ENCODE measurements at places on chromosomes 11 and 22.

DNA sequence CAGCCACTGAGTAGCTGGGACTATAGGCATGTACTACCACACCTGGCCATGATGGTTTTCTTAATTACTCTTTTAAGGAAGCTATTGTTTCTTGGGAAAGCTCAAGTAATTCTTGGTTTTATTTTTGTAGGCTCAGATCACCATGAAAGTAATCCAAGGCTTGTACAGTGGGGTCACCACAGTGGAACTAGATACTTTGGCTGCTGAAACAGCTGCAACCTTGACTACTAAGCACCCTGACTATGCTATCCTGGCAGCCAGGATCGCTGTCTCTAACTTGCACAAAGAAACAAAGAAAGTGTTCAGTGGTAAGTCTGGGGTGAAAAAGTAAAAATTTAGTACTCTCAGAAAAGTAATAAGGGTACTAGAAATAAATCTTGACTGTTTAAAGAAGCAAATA, 11.3 kb downstream of the RRM1 start:
- DNase-seq: no peak

- no peak for DNase-seq
Measured at GRCh38 chr22:46062232-46062615, 85.3 kb upstream of the WNT7B start.

DNA sequence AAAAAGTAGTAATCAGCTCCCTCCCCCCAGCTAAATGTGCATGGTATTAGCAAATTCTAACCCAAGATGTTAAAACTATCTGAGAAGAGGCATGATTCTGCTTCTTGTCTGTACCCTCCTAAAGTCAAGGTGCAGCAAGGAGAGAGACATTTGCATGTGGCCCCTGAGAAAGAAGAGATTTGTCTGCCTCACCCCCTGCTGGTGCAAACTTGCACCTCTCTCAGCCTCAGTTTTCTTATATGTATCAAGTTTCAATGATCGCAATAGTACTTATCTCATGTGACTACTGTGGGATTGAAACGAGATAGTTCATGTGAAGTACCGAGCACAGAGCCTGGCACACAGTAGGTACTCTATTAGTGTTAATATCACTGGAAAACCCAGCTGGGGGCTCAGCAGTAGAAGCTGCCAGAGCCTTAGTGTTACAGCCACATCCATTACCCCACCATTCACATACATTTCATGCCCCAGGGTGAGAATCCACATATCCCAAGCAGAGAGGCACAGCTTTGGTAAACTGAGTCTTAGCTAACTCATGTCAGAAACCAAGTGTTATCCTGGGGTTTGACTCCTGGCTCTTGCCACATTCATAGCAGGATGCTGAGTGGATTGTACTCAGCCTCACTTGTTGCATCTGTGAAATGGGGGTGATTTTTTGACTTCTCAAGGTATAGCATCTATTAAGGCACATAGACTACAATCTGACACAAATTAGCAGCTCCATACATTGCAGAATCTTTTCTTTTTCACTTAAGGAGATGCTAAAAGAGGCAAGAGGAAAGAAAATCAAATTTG, 24.9 kb downstream of the CD44 start:
- no peak for DNase-seq

DNA sequence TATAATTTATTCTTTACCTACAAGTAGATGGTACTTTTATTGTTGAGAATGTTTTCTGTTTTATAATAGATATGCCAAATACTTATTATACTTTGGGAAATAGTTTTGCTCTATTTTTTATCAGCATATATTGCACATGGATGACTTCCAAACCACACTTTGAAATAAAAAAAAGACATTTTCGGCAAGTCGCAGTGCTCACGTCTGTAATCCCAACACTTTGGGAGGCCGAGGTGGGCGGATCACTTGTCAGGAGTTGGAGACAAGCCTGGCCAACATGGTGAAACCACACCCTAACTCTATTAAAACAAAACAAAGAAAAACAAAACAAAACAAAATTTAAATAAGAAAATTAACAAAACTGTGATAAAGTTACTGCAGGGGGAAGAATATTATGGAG, 983.9 kb upstream of the CNTN5 start:
- no peak for DNase-seq

DNA sequence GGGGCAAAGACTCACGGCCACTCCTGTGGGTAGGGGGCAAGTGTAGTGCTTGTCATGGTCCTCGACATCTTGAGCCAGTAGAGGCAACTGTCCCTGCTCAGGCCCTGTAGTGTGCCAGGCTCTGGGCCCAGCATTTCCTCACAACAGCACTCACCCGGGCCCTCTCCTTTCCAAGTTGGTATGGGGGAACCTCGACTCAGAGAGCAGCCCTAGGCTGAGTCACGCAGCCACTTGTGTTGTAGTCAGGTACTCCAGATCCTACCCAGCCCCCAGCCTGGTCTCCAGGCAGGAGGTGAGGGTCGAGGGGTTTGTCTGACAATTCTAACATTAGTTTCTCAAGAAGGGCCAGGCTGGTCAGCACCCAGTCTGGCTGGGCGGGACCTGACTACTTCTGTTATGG, 4.1 kb downstream of the RELT start:
- no peak for DNase-seq

DNA sequence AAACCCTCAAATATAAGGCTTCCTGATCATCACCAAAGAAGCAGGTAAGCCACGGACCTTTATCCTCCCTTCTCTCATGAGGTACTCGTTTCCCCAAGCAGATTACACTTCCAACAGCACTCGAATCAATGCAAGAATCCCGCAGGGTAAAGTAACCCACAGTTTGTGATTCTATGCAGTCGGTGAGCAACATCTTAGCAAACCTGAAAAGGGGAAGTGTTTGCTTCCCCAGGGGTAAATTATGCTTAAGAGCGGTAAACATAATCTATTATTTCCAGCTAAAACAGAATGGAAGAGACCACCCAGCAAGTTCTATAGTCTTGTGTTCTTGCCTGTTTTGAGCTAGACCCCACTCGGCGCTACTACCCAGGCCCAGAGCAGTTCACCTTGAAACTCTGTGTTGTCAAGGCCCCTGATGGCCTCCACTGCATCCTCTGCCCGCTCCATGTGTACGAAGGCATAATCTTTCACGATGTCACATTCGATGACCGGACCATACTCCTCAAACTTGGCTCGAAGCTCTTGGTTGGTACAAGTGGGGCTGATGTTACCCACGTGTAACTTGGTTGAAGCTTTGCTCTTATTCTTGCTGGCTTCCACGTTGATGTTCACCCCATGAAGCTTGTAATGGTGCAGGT, 1.3 kb downstream of the RBM4B start:
- DNase-seq: no peak

DNA sequence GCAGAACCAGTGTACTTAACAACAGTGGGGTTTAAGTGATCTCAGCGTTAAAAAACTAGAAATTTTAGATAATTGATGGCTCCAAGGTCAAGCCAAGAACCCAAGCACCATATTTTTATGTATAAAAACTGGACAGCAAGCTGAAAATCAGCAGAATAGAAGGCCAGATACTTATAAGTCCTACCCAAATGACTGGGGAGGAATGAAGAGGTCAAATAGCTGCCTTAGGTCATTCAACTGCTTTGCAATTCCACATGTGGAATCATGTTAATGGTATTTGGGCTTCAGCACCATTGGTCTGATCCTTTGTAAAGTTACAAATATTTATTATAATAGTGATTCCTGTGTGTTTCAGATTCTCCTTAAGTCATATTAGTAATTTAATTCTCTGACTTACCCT, 108.4 kb downstream of the FAT3 start:
- DNase-seq: no peak

- DNase-seq: no peak
Measured at GRCh38 chr11:375065-376025, 6.0 kb downstream of the B4GALNT4 start.

DNA sequence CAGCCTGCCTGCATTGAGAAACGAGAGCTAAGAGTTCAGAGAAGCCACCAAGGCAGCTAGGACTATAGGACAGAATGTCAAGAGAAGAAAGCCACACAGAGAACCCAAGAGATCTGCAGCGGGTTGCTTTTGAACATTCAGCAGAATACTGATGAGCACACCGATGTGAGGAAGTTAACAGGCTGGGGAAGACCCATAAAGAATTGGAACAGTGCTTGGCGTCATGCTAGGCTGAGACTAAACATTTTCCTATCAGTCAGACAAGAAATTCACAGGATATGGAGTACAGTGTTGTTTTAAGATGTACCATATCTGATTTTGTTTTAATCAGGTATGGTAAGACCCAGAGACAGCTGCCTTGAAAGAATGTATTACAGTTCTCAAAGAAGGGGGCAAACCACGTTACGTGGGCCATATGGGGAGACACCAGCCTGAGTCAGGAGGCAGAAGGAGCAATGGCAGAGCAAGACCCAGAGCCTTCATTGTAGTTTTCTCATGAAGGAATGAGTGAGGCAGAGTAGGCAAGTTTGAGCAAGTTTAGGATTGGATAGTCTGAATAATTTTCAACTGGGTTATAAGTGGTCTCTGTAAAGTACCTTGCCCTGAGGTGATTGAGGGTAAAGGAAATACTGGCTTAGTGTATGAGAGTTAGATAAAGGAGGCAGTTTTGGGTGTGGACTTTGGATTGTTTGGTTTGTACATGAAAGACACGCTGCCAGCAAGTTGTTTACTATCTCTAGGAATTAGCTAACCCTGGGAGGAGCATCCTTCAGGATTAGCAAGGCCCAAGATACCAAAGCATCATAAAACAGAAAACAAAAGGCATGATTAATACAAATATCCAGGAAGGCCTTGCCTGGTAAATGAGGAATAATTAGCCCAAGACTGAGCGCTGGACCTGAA, 14.3 kb downstream of the LRRC75B start:
- DNase-seq: no peak

- no peak for DNase-seq
Measured at GRCh38 chr11:128693416-128693712, 508 bp upstream of the FLI1 start.

DNA sequence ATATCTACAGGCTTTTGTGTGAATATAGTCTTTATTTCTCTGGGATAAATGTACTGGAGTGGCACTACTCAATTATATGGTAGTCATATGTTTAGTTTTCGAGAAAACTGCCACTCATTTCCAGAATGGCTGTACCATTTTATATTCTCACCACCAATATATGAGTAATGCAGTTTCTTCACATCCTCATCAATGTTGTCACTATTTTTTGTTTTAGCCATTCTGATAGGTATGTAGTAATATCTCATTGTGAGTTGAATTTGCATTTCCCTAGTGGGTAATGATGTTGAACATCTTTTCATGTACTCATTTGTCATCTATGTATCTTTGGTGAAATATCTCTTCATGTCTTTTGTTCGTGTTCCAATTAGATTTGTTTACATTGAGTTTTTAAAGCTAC, 18.0 kb downstream of the ACRV1 start:
- DNase-seq: no peak

- DNase-seq: no peak
Measured at GRCh38 chr11:56473252-56473651, at the start of gene OR5M3. TSS of gene OR5M3 (minus strand) at chr11:56473352. CDS start at chr11:56470497, 2,855 bp downstream.

DNA sequence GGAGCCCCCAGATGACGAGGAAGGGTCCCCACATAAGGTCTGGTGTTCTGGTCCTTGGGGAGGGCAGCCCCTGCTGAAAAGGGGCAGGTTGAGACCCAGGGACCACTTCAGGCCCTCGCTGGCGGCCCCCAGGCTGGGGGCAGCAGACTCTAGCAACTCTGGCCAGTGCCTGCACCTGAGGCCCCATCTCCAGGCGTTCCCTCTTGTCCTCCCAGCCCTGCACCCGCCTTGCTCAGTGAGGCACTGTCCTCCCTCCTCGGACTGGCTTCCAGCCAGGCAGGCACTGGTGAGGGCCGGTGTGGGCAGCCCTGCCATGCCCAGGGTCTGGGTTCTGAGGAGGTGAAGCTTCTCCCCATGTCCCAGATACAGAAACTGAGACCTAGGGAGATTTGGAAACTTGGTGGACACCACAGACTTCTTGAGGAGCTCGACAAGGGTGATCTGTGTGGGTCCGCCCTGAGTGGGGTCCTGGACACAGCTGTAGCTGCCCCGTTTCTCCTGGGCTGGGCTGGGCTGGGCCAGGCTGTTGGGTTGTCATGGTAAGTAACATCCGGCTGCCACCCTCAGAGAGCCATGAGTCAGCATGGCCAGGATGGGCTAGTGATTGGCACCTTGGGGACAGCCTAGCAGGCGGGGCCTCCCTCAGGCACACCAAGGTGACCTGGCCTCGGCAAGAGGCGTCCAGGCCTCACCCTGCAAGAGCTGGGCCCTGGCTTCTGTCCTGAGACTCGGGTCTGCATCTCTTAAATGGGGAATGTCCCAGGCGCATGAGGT, 11.1 kb upstream of the PHLDA2 start:
- DNase-seq: peak; percentile 70

DNA sequence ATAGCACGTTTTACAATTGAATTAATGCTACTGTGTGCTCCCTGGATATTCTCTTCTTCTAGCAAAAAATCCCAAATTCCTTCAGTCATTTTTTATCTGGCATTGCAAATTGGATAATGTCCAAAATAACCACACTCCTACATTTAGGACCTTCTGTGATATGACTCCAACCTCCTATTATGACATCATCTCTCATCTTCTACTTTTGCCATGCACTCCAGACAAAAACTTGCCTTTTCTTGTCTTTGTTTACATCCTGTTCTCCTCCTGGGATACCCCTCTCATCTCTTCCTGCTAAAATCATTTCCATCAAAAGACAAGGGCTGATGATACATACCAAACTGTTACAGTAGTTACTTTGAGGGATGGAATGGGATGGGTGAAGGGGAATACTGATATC, 20.6 kb upstream of the TMEM218 start:
- no peak for DNase-seq

- DNase-seq: no peak
Measured at GRCh38 chr11:16784666-16785065, 46.2 kb downstream of the C11orf58 start.

DNA sequence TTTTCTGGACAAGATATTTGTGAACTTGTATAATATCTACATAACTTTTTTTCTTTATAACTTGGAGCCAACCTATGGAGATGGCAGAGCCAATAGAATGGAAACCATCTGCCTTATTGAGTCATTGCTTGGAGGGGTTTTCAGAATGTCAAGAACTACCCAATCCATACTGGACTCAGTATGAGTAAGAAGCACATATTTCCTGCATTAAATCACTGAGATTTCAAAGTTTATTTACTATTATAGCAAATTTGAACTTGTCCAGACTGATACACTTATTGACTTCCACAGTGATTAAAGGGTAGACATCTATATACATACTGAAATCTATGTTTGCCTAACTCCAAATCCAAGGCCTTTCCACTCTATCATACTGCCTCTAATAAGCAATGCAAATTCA, 704.0 kb downstream of the KCNA4 start:
- DNase-seq: no peak

- DNase-seq: no peak
Measured at GRCh38 chr22:24051568-24051967, 40.5 kb downstream of the CABIN1 start.
